Activated naive CD8-positive, alpha-beta T cell treated with anti-CD3 and anti-CD28 coated beads, Interleukin-2, amount 50 U/mL, for 16 hours (primary cell): ENCODE measurements at places on chromosomes 6 and 20.
A peak's percentile ranks its signal among the peaks of the same experiment; 100 is the strongest.

GRCh38 chr6:160742090-160742489 is 40.0 kb downstream of the PLG start:
- DNase-seq: no peak

DNA sequence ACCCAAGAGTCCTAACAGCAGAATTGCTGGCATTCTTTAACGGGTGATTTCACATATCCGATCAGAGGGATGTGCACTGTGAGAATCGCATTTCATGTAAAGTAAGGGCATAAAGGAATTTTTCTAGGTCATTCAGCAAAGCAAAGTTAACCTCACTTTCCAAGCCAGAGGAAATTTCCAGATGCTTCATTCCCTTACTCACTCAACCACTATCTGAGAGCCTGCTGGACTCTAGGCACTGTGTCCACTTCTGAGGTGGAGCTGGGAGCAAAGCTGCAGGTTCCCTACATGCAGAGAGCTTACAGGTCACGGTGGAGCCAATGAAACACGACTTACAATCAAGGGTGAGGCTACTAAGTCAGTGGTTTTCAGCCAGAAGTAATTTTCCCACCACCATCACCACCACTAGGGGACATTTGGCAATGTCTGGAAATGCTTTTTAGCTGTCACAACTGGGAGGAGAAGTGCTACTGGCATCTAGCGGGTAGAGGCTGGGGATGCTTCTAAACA is 34.5 kb upstream of the TSHZ2 start:
- no peak for DNase-seq

DNA sequence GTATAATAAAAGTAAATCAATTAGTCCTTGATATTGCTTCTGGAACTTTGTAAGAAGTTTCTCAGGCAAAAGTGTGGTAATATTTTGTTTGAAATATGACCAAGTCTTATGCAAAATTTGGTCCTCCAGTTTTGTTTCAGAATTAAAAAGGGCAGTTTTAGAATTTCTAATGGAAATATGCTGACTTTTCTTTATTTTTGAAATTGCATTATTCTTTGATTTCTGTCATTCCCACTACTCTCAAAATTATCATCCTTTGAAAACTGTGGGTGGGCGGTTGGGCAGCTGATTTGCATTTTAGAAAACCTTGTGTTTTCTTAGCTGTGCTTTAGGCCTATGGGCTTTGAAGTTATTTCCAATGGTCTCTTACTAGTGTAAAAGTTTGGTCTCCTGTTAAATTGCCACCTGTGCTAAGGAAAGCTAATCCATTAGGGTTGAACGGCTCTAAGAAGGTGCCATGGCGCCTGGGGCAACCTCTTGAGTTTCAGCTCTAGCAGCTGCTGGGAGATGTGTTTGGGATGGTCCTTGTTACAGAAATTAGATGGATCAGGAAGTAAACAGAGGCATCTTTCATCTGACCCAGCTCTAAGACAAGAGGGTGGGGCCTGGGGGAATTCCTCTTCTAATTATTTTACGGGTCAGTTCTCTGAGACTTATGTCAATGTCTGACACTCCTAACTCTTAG is 880.8 kb upstream of the SLC35B3 start:
- DNase-seq: no peak

GRCh38 chr6:45781890-45782289 is 233.8 kb downstream of the CLIC5 start:
- no peak for DNase-seq

GRCh38 chr6:28794175-28795002 is 129.4 kb downstream of the TRIM27 start:
- DNase-seq: no peak

DNA sequence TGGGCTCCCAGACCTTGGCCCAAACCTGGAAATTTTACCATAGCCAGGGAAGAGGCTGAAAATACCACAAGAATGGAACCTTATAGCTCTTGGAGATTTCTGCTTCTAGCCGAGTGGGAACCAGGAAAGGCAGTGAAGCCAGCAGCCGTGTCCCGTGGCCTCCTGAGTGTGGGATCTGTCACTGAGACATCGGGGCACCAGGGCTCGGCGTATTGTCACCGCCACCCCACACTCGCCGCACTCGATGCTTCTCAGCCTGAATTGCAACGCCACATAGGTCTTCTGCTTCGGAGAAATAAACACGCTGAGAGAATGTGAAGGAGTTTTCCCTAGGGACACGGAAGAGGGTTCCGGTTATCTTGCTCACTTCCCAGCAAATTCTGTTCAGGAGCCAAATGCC is 61.5 kb downstream of the DLL1 start:
- no peak for DNase-seq

GRCh38 chr20:48751871-48752270 is 75.9 kb downstream of the PREX1 start:
- DNase-seq: no peak

- DNase-seq: no peak
These were observed 127.9 kb upstream of the MLIP start for GRCh38 chr6:53983301-53983700.

DNA sequence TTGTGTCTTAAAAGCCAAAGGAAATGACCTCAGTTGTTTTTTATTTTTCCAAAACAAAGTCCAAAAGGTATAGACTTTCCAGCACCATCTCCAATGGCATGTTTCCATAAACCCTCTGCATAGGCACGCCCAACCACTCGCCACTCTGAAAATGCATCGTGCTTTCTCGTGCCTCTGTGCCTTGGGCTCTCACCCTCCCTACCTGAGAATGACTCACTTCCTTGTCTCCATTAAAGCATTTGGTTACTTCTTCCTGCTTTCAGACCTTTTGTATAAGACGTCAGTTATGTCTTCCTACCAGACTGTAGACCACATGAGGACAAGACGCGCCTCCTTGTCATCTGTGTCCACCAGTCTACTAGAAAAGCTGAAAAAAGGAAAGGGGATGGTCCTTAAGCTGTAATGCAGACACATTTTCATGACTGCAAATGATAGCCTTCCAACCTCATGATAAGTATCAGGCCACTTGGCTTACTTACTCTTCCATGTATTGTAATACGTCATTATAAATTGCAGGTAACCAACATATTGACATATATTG is 61.2 kb upstream of the CDYL start:
- no peak for DNase-seq

- no peak for DNase-seq
These were observed 159.8 kb upstream of the LAMP5 start for GRCh38 chr20:9354579-9354978.

DNA sequence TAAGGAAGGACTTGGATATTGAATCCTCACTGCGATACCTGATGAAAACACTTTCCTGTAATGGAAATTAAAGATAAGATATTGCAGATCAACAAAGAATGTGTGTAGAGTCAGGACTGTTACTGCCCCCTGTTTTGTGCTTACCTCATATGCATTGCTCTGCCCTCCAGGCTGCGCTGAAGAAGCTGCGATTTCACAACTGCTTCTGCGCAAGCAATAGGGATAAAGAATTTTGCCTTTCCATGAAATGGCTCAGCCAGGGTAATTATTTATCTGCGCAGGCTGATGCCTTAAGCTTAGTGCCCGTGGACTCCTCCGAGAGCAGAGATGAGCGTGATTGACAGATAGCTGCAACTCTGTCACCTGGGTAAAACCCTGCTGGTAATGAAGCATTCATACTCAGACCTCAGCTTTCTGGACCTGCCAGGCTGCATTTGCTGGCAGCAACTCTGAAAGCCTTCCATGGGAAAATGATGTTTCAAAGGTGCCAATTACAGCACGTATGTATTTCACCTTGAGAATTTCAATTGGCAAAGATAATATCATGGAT is 370.6 kb downstream of the SAMD5 start:
- no peak for DNase-seq

- DNase-seq: no peak
These were observed 203.2 kb downstream of the ISM1 start for GRCh38 chr20:13424174-13424833.

DNA sequence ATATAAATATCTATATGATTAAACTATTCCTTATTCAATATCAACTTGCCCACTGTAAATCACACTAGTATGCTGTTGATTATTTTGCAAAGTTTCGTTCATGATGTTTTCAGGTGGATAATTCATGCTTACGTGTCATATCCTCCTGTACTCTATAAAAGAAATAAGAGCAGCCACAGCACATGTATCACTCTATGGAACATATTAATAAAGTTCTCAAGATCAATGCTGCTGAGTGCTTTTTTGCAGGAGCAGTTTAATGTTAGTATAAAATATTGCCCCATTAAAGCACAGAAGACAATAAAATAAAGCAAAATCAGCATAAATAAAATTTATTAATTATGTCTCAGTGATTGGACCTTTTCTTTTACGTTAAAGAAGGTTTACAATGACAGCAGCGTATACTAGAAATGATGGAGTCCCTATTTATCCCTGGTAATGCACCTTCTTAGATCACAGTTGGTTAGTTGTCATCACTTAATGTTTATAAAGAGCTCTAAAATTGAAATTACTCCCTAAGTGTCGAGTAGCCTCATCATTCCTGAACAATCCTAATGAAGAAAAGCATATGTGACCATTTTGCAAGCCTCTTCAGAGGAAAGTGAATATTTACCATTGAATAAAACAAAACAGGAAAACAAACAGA is 517.7 kb downstream of the EYS start:
- DNase-seq: no peak

GRCh38 chr6:130105996-130106704 is 87.8 kb downstream of the L3MBTL3 start:
- DNase-seq: no peak

GRCh38 chr6:156879591-156879990 is 102.4 kb downstream of the ARID1B start:
- no peak for DNase-seq

DNA sequence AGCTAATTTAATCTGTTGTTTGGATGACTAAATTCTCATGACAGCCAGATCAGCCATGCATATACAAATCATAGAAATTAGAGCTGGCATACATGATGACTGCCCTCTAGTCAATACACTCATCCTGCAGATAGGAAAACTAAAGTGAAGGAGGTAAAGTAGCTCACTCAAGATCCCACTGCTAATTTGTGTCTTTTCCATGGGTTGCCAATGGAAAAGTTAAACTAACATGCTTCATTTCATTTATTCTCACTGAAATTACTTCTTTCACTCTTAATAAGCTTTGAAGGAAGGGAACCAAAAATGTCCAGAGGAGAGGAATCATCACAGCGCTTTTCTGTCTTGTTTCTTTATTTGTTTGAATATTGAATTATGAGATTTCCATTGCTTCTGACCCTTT is 308.2 kb downstream of the GJA1 start:
- no peak for DNase-seq

DNA sequence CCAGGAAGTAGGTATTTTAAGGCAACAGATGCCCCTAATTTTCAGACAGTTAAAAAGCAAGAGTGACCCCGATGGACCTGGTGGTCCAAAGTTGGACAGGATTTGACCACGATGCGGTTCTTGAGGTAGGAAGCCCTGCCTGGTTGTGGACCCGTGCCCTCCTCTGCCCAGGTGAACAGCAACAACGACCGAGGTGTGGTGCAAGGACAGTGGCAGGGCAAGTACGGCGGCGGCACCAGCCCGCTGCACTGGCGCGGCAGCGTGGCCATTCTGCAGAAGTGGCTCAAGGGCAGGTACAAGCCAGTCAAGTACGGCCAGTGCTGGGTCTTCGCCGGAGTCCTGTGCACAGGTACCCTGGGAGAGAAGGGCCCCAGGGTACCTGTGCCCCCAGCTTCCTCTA is 18.7 kb downstream of the TGM6 start:
- no peak for DNase-seq

GRCh38 chr6:53939830-53940229 is 145.0 kb downstream of the LRRC1 start:
- no peak for DNase-seq

DNA sequence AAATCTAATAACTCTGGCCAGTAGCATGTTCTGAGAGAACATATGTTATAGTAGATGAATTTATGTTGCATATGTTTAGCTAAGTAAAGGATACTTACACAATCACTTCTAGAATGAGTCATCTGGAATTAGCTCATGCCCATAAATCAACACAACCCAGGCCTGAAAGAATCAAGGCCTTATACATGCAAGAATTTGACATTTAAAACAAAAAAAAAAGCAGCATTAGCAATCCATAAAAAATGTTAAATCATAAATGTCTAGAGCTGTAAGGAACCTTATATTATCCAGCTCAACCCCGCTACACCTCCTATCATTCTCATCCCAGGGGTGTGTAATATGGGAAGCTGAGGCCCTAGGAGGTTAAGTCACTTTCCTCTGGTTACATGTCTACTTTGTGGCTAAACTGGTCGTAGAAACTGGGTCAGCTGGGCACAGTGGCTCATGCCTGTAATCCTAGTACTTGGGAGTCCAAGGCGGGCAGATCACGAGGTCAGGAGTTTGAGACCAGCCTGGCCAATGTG is 105.2 kb upstream of the CARMIL1 start:
- DNase-seq: no peak

- DNase-seq: no peak
These were observed 47.6 kb downstream of the FIG4 start for GRCh38 chr6:109738667-109739066.

DNA sequence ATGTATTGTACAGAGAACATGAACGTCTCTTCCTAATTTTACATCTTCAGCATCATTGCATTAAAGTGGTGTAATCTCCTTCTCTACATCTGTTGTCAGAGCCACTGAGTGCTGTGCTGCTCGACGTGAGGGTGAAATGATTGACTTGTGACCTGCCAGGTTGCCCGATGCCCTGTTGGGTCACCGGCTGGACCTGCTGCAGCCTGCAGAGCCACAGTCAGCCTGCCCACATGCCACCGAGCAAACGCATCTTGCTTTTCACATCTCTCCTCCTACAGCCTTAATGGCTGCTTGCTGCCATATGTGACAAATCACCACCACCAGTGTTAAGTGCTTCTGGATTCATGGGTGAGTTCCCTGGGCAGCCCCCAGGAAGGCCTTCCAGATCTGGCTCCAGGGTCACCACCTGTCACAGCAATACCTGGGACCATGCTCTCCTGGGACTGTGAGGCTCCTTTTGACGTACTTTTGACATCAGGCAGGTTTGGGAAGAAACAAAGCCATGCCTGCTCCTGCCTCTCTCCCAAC is 80.3 kb downstream of the ASXL1 start:
- DNase-seq: no peak

DNA sequence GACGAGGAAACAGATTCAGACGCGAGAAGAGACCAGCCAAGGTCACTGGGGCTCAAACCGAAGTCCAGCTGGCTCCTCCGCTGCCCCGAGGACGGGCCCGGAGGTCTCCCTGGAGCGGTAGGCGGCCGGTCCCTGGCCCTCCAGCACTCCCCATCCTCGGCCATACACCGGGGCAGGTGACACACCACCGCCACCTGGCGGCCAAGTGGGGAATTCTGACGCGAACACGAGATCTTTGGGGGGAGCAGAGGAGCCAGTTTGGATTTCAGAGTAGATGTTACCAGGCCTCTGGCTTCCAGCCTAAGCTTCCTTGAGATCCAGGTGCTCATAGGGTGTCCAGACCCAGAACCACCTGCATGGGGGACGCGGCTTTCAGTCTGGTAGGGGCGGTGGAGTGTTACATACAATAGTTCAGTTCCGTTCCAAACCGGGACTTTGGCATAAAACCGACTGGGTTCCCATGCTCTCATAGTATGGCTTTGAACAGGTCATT is 16.1 kb downstream of the BPIFB1 start:
- DNase-seq: peak; percentile 53

DNA sequence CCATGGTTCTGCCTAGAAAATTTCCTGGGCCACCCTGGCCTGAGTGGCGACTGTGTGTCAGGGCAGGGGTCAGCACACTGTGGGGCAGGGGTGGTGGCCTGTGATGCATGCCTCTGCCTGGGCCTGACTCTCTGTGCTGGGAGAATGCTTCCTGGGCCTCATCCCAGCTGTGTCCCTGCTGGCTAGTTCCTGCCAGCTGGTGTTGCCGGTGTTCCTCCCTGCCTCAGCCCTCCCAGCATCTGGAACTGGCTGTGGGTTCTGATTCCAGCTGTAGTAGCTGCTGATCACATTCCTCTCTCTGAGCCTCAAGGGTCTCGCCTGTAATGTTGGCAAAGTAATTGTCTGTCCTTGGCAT is 101.5 kb downstream of the SYCP2 start:
- no peak for DNase-seq
